NCI-H1930 (cell line): ENCODE measurements at places on chromosomes 4 and X.

DNA sequence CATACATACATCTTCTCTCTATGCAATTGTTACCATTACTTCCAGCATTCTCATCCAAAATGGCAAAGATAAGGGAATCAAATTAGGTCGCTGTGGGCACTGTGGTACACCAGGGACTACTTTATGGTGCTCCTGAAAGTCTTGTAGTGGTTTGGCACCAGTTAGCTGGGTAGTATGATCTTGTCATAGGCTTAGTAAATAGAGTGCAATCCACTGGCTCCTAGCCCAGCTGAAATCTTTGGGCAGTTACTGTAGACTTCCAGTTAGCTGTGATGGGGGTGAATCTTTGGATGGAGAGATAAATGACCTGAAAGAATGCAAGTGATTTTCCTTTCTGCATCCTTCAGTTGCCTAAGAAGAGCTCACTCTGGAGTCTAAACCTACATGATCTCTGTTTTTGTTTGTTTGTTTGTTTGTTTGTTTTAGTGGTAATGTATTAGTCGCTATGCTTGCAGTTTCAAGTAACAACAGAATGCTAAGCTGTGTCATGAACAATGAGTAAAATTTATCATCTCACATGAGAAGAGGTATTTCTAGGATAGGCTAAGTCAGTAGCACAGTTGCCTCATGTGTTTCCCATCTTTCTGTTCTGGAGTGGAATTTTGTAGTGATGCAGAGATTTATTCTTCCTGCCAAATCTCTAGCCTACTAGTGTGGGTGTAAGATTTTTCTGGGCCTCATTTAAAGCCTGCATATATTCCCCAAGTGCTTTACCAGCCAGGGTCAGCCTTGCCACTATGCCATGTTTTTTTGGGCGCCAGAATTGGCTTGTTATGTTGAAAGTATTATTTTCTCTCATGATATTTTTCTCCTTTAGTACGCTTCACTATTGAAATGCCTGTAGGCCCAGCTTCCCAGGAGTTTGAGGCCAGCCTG, 24.2 kb downstream of the HERC3 start:
- no peak for DNase-seq

- DNase-seq: no peak
These were observed 124.9 kb downstream of the POU4F2 start for GRCh38 chr4:146763560-146763959.

- no peak for DNase-seq
These were observed 48.1 kb upstream of the DHRSX start for GRCh38 chrX:2548711-2549423.

- no peak for DNase-seq
These were observed 553.3 kb upstream of the MAGEB2 start for GRCh38 chrX:29662101-29662500.

DNA sequence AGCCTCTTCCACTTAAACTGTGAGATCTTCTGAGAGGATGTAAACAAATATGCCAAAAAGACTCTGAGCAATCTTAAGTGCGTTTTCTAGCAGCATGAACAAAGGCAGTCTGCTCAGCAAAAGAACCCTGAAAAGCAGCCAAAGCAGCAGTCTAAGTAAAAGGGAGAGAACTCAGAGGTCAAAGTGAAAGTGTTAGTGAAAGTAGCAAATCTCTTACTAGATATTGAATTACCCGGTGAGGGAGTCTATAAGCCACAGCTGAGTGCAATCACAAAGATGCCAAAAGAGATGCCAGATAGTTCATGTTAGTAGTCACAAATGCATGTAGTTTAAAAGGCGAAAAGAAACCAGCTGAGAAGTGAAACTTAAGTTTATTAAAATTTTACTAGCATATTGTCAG, 7.9 kb upstream of the GNRHR start:
- no peak for DNase-seq

DNA sequence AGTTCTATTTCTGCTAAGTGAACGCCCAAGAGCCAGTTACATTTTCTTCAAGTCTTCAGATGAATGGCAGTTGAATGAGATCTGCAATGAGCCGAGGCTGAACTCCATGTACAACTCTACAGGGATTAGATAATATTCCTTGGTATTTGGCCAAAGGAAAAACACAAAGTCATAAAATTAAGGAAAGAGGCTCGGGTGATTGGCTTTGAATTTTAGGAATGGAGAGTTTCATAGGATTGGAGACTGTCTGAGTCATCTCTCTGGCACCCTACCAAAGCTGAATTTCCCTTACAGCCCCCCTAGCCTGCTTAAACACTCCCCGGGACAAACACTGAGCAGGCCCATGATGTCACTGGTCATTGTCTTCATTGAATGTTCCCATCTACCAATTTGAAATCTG, 188.0 kb upstream of the C1QTNF7 start:
- no peak for DNase-seq
